ENCODE measurements at places on chromosomes 7 and 10.

DNA sequence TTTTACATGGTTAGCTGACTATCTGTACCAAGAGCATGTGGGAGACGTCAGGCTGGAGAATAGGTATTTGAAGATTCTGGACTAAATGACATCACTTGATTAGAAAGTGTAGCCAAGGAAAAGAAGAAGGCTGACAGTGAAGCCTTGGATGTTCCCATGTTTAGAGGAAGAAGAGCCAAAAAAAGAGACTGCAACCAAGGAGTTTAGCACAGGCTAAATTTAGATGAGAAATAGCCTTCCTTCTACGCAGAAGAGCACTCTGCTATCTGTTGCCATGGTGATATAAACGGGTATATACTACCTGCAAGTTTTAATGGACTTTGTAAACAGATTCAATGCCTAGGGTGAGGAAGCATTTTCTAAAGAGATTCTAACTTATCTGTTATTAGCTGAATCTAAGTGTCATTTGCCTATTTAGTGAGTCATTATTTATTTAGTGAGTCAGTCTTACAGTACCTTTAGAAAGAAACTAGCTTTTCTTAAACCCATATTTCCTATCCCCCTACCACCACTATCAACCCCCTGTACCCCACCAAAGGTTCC, 69.8 kb downstream of the CDK6 start:
- DNase-seq = no peak

- no peak for DNase-seq
Measured at GRCh38 chr10:131474416-131474815, 162.9 kb upstream of the TCERG1L start.

DNA sequence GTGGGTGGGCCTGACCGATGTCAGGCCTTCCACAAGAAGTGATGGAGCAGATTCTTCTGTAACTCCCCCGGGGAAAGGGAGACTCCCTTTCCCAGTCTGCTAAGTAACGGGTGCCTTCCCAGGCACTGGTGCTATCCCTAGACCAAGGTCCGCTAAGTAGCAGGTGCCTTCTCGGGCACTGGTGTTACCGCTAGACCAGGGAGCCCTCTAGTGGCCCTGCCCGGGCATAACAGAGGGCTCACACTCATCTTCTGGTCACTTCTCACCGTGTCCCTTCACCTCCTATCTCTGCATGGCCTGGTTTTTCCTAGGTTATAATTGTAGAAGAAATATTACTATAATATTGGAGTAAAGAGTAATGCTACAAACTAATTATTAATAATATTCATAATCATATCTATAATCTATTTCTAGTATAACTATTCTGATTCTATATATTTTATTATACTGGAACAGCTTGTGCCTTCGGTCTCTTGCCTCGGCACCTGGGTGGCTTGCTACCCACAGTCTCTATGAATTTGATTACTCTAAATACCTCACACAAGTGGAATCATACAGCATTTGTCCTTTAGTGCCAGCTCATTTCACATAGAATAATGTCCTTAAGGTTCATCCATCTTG, 1378.7 kb downstream of the XPNPEP1 start:
- peak; percentile 11 for DNase-seq

- no peak for DNase-seq
Measured at GRCh38 chr10:78802866-78803265, 265.9 kb upstream of the ZMIZ1 start.

GRCh38 chr10:110474826-110475225, 22.9 kb upstream of the DUSP5 start:
- no peak for DNase-seq

GRCh38 chr10:44857363-44858016, 53.6 kb upstream of the TMEM72 start:
- DNase-seq = peak; percentile 59

- no peak for DNase-seq
Measured at GRCh38 chr7:38280707-38281106, 7.3 kb upstream of the TARP start.

DNA sequence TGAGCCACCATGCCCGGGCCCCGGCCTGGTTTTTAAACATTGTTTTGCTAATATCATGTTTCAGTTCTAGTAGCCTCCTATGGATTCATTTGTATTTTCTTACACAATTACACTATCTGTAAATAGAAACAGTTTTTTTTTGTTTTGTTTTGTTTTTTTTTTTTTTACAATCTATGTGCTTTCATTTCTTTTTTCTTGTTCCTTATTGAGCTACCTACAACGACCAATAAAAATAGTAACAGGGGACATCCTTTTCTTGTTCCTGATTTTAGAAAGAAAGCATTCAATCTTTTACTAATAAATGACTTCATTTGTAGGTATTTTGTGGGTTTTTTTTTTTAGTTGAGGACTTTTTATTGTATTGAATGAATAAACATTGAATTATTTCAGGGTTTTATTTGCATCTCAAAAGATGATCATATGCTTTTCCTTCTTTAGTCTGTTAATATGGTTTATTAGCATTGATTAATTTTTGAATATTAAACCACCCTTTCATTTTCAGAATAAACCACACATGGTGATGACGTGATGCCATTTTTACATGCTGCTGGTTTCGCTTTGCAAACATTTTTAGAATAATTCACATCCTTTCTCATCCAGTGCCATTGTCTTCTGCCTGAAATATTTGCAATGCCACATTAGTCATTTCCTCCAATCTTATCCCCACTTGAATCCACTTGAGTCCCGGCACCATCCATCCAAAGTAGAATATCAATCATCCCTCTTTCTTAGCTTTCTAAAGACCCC, 18.1 kb upstream of the AKR1E2 start:
- DNase-seq = no peak

DNA sequence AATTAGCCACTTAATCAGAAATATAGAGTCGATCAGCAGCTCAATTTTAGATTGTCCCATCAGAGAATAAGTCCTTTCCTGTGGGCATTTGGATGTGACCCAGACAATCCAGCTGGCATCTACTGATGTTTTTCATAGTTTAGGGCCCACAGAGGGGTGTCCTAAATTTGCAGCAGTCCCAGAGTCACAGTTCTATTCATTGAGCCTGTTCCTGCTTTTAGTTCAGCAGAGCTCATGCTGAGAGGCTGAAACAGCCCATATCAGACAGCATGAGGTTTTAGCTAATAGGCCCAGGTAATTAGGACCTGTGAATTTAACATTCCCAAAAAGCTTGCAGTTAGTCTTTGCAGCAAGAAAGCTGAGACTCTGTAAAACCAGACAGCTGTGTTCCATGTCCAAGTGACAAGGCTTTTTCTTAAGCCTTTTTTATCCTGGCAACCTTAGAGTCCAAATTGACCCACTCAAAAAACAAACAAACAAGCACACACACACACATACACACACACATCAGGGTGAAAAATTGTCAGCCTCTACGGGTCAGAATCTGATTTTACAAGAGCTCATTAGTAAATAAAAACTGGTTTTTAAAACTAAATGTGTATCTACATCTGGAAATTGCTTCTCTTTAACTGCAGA, 33.7 kb downstream of the ANKIB1 start:
- no peak for DNase-seq

GRCh38 chr7:51545131-51545530, 228.5 kb upstream of the COBL start:
- DNase-seq = no peak

DNA sequence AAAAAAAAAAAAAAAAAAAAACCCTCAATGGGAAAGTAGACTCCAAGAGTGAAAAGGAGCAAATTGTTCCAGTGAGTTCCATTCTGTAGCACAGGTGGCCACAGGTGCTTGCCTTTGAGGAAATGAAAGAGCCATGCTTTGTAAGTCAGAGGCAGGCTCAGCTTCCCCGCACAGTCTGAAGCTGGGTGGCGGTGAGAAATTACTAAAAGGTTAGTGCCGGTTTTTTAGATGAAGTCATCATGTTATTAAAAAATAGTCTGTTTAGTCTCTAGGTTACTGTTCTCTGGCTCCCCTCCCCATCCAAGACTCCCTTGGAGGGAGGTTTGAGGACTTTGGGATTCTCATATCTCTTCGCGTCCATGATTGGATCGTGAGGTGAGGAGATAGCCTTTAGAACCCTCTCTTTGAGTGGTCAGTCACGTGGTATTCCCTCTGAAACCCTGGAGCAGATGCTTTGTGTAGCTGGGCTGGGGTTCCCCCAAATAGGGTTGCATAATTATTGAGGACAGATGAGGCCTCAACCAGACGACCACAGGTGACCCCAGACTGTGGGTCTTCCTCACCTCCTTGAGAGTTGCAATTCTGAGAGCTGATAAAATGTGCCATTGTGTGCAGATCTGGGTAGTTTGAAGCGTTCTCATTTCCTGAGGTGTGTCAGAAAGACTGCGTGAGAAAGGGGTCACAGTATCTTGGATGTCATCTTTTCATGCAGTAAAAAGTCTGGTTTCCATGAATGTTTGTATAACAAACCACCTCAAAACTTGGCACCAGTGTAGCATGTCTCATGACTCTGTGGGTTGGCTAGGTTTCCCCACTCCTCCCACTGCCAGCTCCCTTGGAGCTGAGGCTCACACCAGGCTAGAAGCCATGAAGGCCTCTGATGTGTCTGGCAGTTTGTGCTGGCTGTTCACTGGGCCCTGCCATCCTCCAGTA, 27.1 kb downstream of the OGDH start:
- peak; percentile 56 for DNase-seq

GRCh38 chr10:61409157-61409556, 44.0 kb downstream of the TMEM26 start:
- no peak for DNase-seq

DNA sequence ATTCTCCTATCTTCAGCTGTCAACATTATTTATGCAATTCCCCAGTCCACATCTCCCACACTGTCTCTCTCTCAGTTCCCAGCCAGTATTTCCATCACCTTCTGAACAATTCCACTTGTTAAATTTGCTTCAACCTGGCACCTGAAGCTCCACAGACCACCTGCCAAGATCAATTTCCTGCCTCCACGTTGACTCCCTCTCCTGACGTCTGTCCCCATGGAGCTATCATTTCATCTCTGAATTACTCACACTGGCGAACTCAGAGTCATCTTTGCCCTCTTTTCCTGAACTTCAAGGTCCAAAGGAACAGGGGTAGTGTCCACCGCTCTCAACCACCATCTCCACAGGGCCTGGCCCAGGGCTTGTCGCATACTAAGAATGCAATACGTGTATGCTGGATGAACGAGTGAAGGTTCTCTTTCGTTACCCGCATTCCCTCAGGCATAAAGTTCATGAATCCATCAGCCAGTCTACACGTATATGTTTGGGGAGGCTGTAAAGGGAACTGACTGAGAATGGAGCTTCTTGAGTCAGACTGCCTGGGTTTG, 183.3 kb downstream of the JCAD start:
- no peak for DNase-seq

DNA sequence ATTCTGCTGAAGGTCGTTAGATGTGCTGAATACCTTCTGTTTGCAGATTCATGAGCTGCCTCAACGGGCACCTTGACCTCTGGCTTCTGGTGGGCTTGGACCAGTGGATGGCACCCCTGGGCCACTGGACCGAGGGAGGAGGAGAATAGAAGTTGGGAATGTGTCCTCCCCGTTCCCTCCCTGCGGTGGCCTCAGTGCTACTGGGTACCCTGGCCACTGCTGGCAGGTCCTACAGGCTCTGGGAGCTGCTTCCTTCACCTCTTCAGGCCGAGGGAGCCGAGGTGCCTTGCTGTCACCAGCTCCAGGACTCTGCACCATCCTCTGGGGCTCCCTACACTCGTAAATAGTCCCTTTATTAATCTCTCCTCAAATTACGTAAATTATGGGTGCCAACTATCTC, 32.2 kb upstream of the GALNTL5 start:
- DNase-seq = no peak

DNA sequence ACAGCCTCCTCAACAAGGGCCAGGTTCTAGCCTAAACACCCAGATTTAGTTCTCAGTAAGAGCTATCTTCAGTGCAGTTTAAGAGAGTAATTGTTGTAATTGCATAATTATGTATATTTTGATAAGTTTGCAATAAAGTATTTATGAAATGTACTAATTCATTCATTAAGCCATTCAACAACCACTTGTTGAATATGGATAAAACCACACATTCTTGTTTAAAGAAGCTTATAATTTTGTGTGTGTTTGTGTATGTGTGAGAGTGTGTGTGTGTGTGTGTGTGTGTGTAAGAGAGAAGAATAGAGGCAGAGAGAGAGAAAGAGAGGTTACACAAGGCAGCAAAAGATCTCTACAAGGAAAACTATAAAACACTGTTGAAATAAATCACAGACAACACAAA, 115.0 kb upstream of the SLC25A13 start:
- DNase-seq = no peak

DNA sequence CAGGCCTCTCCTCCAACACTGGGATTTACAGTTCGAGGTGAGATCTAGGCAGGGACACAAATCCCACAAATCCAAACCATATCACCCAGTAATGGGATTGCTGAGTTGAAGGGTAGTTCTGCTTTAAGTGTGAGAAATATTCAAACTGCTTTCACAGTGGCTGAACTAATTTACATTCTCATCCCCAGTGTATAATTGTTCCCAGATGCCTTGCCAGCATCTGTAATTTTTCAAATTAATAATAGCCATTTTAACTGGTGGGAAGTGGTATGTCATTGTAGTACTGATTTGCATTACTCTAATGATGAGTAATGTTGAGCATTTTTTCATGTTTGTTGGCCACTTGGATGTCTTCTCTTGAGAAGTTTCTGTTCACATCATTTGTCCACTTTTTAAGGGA, 592.8 kb upstream of the GRM3 start:
- no peak for DNase-seq

DNA sequence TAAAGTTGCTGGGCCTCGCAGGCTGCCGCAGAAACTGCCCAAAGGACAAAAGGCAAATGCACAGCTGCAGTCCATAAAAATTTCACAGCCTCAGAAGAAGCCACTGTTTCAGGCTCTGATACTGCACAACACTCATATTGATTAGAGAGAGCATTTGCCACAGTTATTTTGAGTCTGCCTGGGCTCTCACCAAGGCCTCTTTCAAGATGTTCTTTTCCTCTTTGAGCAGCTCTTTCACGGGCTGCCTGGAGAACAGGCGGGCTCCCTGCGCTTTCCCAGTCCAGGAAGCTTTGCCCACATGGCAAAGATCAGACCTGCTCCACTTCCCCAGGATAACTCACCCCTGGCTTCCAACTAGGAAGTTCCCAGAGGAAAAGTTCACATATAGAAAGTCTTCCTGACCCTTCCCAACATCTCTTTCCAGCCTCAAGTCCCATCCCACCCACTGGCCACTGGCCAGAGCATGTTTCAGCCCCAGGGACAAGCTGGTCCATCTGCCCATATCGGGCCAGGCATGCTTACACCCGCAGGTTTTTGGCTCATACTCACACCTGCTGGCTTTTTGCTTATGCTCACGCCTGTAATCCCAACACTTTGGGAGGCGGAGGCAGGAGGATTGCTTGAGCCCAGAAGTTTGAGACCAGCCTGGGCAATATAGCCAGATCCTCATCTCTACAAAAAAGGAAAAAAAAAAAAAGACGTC, 3.3 kb downstream of the SLIT1 start:
- DNase-seq = no peak

- peak; percentile 63 for DNase-seq
Measured at GRCh38 chr7:101814081-101814990, 3.1 kb upstream of the CUX1 start.

DNA sequence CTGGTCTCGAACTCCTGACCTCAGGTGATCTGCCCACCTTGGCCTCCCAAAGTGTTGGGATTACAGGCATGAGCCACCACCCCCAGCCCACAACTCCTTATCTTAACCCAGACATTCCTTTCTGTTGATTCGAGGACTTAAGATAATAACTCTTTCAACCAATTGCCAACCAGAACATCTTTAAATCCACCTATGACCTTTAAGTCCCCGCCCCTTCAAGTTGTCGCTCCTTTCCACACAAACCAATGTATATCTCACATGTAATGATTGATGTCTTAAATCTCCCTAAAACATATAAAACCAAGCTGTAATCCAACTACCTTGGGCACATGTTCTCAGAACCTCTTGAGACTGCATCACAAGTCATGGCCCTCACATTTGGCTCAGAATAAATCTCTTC, 7.8 kb upstream of the ANKRD2 start:
- no peak for DNase-seq

Data from stimulated activated CD4-positive, alpha-beta T cell treated with anti-CD3 and anti-CD28 coated beads, Interleukin-4, amount 100 ng/mL, for 1 hour (primary cell).